Muscle of back (tissue), 13 donors: ENCODE measurements at places on chromosomes 5 and 9.

GRCh38 chr5:178630475-178630930 lies 3.7 kb upstream of the CLK4 start:
- no peak for DNase-seq

- no peak for DNase-seq
Measured at GRCh38 chr5:132428147-132428482, 58.6 kb downstream of the SLC22A5 start.

GRCh38 chr5:34608859-34609648 lies 47.1 kb upstream of the RAI14 start:
- peak; percentile 93 for DNase-seq

DNA sequence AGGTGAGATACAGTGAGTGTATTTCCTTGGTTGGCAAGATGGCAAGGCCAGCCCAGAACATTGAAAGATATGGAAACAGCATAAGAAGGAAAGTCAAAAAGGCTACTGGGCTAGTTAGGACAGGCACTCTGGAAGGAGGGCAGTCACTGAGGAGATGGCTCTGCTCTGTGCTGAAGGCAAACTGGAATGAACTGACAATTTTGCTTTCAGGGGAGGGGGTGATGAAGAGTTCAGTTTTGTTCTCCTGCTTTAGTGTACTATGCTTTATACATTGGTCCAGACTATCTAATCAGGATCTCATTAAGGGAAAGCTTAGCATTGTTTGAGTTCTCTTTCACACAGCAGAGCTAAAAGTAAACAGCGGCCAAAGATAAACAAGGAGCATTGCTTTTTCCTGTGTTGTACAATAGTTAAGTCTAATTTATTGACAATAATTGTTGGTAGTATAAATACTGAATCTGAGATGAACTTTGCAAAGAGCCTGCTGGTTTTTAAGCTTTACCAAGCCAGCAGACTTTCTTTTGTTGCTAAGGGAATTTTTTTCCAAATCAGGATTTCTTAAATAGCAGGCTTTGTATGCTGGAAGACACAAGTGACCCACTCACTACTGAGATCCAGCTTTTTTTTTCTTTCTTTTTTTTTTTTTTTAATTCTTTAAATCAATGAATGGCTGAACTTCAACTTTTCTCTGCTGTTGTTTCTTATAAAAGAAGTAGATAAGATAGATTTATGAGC lies 355.5 kb downstream of the ARRDC3 start:
- no peak for DNase-seq

- DNase-seq: no peak
Measured at GRCh38 chr9:108119530-108120113, 630.1 kb upstream of the KLF4 start.

DNA sequence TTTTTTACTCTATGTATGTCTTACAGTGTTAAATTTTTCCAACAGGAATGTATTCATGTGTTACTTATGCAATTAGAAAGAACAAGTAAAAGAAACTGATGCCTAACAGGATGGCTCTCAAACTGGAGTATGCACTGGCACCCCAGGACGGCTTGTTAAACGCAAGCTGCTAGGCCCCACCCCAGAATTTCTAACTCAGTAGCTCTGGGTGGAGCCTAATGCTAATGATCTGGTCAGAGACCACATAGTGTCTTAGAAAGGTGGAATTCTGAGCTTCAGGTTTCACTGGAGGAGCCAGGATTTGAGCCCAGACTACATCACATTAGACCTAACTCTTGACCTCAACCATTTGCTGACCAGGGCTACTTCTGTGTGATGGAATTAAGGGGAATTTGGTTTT lies 34.4 kb downstream of the SHC3 start:
- DNase-seq: no peak

- no peak for DNase-seq
Measured at GRCh38 chr9:91536211-91536691, 112.6 kb upstream of the NFIL3 start.

DNA sequence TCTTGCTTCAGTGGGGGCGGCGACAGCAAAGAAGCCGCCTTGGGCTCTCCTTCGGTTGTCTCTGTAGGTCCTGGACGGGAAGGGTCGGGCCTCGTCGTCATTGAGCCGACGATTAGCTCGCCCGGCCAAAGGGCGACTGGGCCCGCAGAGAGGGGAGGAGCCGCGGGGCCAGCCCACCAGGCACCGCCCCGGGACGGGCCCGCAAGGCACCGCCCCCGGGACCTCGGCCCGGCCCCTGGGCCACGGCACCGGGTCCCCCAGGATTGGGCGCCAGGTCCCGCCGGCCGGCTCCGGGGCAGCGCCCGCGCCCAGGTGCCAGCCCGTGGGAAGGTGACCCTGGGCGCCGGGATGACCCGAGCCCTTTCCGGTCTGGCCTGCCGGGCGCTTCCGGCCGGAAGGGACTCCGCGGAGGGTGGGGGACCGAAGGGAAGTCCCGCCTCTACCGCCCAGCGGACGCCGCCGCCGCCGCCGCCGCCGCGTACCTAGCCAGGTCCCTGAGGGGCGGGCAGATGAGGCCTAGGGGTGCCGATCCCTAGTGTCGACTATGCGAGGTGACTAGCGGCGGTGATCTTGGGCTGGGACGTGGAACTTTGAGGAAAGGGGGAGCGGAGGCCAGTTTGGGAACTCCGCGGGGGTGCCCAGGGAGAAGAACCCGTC lies at the start of the genes GBA2 and RGP1:
Gene GBA2 (minus strand): TSS at position 371 of the 657 bp plus-strand sequence. CDS start 524 bp downstream, outside the sequence.
Gene RGP1 (plus strand): TSS at position 430 of the 657 bp plus-strand sequence. CDS start 469 bp downstream, outside the sequence.
- peak; percentile 62 for DNase-seq

DNA sequence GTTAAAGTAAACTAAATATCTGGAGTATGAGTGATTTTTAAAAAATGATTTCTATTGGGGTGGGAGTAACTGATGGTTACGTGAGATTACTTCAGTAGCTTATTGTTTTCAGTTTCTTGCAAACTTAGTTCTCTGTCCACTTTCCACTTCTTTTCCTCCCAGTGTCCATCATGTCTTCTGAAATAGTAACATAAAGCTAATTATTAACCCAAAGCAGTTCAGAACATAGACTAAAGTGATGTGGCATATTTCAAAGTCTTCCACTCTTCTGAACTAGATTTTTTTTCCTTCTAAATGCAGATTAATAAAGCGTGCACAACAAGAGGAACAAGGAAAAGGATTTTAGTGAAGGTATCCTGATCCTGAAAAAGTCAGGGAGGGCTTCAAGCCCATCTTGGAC lies 114.1 kb downstream of the MAN2A1 start:
- DNase-seq: no peak

GRCh38 chr9:35756275-35757225 lies 2.5 kb upstream of the MSMP start:
- DNase-seq: peak; percentile 39

DNA sequence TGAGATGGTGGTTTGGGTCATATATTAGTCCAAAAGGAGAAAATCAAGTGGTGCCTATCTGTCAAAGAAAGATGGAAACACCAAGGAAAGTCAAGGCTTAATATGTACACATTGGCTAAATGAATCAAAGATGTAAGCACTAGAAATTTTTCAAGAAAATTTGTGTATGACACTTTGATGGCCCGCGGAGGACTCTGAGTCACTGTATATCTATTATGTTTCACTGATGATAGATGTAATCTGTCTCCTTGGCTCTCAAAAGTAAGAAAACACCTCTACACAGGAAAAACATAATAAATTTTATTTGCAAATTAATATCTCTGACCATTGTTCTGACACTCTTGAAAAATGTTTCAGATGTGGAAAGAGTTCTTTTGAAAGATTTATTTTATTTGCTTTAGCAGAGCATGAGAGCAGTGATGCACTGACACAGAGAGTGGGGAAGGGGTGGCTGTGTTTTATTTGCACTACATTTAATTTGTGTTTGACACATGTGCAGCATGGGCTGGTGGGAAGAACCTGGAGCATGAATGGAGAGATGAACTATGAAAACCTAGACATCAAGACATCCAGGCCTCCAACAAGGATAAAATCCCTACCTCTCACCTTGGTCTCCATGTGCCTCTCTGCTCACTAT lies 180.8 kb upstream of the GAS1 start:
- no peak for DNase-seq

DNA sequence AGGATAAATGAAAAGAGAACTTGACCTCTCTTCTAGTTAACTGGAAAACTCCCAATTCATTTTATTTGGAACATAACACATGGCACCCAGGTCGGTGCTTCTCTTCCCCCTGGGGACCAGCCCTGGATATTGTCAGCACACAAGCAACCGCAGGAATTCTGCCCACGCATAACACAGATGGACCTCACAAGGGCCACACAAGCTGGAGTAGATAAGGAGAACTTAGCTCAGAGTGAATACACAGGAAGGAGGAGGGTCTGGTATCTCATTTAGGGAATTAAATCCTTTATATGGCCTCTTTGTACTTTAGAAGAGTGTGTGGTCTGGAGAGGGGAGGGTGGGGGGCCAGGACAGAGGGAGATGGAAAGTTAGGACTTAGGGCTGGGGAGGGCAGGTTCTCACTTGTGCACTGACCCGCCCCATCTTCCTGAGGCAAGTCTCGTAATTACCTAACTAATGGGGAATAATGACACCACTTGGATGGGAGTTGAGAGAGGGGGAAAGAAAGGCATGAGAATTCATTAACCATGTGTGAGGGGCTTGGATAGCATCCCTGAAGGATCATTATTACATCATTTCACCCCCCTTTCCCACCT lies 341.2 kb upstream of the WWC1 start:
- DNase-seq: peak; percentile 85

DNA sequence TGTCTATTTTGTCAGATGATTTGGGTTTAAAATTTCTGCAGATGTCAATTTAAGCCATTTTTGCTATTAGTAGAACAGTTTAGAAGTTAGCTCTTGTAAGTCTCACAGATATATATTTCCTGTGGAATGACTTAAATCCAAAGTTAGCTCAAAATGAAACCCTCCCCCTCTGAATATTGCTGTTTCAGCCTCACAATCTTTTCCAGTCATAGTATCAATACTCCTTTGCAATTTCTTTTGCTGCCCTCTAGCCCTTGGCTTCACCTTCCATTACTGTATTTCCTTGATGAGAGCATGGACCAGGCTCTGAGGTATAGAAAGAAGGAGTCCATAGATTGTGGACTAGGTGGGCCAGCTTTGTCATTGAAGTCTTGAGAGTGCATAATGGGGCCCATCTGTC lies 124.4 kb downstream of the ATG10 start:
- no peak for DNase-seq

DNA sequence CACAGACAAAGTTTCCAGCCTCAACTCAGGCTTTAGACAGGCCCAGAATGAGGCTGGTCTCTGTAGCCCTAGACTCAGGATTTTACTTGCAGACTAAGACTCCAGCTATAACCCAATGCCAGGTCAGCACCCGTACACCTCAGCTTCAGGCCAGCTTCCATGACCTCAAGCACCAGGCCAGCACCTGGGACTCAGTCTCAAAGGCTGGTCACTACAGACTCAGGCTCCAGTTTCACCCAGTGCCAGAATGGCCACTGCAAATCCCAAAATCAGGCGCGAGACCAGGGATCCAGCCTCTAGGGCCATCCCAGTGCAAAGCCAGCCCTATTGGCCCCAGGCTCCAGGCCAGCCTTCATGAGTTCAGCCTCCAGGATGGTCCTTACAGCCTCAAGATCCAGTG lies 44.9 kb downstream of the C9 start:
- no peak for DNase-seq

DNA sequence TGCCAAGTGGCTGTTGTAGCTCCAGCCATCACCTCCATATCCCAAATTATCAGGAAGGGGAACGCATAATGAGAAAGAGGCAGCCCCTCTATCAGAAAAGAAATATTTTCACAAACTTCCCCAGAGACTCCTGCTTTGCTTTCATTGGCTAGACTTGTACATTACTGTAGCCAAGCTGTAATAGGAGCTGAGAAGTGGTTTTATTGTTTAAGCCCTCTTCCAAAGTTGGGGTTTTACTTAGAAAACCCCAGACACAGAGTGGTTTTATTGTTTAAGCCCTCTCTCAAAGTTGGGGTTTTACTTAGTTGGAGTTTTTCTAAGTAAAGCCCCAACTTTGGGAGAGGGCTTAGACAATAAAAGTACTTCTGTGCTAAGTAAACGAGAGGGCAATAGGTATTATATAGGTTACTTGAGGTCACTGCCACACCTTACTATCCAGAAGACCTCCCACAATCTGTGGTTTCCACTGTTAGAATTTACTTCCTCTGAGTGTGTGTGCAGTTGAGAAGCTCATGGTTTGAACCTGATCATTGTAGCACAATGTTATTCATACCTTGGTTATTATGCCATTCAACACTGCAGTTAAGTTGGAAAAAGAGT lies 215.7 kb upstream of the OTULINL start:
- DNase-seq: no peak

GRCh38 chr5:141439411-141440141 lies 9.3 kb downstream of the PCDHGA12 start:
- DNase-seq: no peak

GRCh38 chr5:548256-548655 lies 24.0 kb upstream of the SLC9A3 start:
- DNase-seq: no peak

DNA sequence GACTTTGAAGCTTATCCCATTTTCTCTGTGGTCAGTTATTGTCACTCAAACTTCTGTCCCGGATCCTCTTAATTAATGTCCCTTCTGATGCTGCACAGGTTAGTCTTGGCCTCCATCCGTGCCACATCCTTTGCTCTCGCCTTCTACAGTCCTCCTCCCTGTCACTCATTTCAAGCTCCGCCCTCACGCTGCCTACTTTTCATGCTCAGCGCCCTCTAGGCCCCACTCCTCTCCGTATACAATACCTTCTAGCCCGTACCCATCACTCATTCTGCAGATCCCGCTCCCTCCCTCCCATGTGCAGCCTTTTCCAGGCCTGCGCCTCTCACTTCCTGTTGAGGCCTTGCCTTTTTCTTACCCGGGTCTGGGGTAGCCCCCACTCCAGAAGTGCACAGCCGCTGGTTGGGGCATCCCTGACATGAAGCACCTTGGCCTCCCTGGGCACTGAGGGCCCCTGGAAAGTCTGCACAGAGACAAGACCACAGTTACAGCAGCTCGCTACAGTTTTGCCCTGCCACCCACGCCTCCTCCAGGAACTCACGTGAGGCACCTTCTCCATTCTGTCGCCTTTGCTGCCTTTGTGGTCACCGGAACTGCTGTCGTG lies 88.5 kb upstream of the SLC25A48 start:
- DNase-seq: no peak

- peak; percentile 84 for DNase-seq
Measured at GRCh38 chr5:150410524-150411244, 2.0 kb downstream of the CD74 start.

DNA sequence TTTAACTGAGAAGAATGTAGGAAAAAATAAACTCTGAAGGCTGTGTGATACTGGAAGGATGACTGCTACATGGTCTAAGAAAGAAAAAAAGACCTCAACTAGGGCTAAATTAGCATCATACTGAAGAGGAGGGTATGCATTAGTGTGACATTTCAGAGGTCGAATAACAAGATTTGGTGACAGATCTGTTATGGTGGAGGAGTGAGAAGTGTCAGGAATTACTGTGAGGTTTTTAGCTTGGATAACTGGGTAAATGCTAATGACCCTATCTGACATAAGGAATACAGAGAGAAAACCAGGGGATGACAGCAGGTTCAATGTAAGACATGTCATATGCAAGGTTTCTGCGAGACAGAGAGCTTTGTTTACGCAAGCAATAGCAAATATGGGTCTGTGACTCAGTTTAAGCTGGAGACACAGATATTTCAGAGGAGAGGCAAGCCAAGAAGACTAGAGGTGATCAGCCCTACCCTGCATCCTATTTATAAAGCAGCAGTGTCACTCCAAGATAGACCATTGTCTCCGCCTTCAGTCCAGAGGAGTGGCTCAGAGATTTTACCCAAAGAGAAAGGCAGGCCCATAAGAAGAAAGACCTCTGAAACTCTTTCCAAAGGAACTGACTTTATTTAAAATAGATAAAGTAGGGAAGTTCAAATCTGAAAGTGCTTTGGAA lies 44.3 kb downstream of the FBN2 start:
- no peak for DNase-seq
